Tibial nerve (tissue), 4 donors: ENCODE measurements at places on chromosomes 13 and 19. TPM values are rescaled to one million over a fixed set of nuclear protein-coding genes. Genes with fewer than 3 reads are reported as not detected.

DNA sequence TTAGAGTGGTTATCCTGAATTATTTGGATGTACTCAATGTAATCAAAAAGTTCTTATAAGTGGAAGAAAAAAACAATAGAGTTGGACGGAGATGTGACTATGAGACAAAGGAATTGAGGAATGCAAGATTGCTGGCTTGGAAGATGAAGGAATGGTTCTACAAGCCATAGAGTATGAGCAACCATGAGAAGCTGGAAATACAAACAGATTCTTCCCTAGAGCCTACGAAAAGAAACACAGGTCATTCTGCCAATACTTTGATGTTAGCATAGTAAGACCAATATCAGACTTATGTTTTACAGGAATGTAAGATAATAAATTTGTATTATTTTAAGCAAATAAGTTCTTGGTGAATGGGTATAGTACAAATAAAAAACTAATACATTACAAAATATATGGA lies 249.2 kb downstream of the DIAPH3 start:
- no peak for DNase-seq

GRCh38 chr19:49212016-49212701 lies 54.6 kb downstream of the TRPM4 start:
- DNase-seq = no peak

GRCh38 chr13:44609137-44609536 lies 33.0 kb upstream of the TSC22D1 start:
- DNase-seq = no peak

DNA sequence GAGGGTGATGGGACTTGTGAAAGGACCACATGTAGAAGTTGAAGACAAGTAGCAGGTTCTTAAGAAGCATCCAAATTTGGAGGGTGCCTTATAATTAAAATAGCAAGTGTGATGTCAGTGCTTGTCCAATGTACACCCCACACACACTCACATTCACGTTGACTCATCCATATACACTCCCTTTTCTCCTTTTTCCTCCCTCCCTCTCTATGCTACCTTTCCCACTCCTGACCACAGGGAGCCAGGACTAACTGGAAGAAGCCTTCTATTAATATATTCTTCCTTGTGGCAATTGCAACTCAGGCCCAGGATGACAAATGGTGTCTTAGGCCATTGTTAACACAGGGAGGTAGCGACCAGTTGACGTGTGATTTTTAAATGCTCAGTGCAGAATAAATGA lies 16.3 kb upstream of the GPR183 start:
- DNase-seq = no peak

DNA sequence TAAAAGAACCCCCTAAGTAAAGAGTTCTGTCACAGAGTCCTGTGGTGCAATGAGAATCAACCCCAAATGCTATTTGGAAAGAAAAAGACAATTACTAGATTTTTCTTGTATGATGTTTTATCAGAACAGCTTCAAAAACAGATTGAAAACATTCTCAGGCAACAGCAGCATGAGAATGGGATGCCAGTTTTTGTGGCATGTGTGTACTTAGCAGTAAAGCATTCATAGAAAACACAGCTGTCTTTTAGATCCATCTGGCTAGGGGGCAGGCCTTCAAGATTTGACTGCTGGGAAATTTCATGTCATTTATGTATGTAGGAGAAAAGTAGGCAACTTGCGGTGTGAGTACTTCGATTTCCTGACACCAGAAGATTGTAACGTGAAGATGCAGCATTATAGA lies 170.5 kb upstream of the HTR2A start:
- no peak for DNase-seq

DNA sequence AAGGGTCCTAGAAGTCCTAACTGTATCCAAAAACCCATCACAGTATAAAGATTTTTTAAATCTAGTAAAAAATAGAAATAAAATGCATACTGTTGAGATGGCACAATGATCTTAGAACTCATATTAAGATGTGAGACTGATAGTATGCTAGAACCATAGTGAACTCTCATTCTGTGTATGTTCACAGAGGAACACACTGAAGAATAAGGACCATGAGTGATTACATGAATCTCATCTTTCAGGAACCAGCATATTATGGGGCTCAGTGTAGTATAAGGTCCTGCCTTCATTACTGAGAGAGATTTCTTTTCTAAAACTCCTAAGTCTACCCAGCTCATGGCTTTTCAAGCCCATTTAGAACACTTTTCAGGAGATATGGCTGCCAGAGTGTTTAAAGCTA lies 59.8 kb upstream of the RFC3 start:
- no peak for DNase-seq

GRCh38 chr13:40047322-40047771 lies 391.9 kb downstream of the COG6 start:
- DNase-seq = no peak

DNA sequence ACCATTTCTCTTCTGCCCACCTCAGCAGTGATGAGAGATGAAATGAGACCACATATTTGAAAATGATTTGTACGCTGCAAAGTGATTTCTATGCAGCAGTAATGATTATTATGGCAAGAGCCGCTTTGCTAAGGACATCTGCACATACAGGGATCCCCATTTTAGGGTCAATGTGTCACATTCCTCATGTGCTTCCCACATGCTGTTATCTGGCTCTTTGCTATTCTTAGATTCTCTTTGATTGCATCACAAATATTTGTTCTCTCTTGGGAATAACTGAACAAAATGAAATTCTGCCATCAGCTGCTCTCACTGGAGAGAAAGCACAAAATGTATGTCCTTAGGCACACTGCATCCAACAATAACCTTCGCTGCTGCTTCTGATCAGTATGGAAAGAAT lies 209.5 kb upstream of the IPO5 start:
- DNase-seq = no peak

DNA sequence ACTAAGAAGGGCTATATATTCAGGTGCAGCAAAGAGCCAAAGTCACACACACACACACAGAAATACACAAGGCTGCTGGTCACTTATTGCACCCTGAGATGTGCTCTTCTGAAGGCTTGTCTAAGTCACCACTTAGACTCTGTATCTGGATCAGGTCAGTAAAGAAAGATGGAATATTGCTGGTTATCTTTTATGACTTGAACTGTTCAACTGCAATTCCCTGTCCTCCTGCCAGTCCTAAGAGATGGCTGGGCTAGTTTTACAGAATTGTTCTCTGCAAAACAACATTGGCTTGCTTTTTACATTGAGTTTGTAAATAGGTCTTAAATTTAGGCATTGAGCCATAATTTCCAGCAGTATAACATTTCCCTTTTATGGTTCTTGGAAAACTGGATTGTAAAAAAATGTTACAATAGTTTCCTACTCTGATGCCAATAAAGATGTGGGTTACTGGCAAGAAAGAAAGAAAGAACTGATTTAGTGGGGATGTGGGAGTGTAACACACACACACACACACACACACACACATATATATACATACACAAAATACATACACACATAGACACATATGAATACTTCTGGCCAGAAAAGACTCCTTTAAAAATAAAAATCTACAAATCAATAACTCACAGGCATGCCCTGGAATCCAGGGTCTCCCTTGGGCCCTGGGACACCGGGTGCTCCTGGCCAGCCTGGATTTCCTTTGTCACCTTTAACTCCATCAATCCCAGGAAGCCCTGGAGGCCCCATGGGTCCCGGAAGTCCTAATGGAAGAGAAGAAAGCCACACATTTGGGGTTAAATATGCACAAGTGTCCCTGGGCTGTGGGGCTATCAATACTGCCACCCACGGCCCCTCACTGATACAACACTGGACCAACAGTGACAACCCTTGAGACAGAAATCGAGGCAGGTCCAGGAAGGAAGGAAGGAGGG lies 137.7 kb downstream of the COL4A1 start:
- no peak for DNase-seq

DNA sequence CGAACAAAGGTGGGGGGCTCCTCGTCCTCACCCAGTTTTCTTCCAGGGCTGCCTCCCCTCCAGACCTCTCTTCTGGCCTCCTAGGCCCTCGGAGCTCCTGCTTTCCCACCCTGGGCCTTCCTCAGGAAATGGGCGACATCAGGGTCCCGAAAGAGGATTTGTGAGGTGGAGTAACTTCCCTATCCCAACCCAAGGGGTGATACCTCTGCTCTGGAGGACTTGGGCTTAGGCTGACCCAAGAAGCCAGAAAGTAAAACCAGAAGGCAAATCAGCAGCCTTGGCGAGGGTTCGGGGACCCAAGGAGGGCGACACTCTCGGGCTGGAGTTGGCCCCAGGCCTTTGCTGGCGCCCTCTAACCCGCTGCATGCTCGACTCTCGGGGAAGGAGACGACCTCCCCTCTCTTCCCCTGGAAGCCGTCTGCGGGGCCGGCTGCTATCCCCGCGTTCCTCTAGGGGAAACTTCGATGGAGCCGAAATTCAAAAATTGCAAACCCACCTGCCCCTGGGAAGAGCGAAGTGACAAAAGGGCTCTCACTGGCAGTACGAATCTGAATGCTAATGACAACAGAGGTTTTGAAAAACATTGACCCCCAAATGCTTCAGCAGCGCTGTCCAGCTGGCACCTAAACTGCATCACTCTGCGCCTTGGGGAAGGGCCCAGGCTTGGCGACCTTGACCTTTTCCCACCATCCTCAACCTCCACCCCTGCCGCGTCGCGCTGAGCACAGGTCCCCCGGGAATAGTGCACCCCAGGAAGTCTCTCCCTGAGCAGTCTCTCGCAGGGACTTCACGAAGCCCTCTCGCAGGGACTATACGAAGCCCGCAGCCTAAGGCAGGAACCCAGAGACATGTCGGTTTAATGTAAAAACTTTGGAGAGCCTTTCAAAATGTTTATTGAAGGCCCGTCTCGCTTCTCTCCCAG lies 2.4 kb downstream of the PDX1 start:
- DNase-seq = no peak

DNA sequence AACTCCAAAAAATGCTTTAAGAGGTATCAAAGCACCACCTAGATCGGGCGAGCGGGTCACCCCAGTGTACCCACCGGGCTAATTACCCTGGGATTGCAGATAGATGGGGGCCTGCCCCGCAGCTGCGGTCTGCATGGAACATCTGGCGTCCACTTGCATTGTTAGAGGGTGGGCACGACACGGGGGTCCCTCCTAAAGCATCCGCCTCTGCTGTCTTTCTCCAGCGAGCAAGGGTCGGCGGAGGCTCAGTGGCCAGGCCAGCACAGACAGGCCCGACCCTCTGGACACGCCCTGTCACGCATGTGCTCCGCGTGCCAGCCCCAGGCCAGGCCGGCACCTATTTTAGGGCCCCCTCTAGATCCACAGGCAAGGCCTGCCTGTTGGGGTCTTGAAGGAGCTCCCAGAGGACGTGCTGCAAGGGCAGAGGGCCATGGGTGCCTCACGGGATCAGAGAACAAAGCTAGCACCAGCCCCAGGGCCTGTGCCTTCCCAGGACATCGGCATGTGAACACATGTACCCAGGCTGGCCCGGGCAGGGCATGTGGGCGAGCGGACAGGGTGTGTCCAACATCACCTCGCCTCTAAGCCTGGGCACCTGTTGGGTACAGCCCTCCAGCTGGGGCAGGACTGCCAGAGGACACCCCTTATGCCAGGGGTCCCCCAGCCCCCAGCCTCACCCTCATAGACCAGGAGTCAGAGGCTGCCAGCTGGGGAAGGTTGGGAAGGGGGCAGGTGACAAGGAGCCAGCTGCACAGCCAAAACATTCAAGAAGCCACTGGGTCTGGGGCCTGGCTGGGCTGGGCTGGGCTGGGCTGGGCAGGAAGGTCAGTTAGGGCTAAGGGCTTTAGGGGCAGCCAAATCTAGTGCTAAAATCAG lies 35.6 kb upstream of the NANOS3 start:
- peak; percentile 42 for DNase-seq

DNA sequence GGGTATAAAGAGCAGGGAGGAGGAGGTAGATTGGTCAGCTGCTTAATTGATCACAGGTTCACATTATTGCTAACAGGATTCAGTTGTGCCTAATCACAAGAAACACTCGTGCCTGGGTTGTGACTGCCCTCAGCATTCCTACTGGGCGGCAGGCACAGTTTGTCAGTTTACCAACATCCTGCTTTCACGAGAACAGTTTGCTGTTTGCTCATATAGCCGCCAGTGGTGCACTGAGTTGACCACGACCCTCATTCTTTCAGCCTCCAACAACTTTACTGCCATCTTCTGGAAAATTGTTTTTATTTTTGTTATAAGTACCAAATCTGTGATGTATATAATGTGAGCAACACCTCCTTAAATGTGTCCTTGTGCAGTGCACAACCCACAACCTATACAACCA lies 16.2 kb upstream of the IFT88 start:
- no peak for DNase-seq

DNA sequence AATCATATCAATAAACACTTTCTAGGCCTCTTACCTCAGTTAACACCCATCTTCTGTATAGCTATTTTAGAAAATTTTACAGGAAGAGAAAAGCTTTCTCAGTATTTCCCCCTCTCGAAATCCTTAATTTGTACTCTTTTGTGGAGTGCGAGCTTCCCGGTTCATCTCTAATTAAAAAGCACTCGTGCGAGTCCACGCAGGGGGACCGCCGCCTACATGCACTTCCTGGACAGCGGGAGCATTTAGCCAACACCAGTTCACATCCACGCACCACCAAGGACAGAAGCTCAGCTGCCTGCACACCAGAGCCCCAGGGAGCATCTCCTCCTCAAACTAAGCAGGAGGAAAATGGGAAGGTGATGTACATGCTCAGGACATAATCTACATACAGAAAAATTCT lies 60.0 kb downstream of the RASA3 start:
- peak; percentile 9 for DNase-seq

DNA sequence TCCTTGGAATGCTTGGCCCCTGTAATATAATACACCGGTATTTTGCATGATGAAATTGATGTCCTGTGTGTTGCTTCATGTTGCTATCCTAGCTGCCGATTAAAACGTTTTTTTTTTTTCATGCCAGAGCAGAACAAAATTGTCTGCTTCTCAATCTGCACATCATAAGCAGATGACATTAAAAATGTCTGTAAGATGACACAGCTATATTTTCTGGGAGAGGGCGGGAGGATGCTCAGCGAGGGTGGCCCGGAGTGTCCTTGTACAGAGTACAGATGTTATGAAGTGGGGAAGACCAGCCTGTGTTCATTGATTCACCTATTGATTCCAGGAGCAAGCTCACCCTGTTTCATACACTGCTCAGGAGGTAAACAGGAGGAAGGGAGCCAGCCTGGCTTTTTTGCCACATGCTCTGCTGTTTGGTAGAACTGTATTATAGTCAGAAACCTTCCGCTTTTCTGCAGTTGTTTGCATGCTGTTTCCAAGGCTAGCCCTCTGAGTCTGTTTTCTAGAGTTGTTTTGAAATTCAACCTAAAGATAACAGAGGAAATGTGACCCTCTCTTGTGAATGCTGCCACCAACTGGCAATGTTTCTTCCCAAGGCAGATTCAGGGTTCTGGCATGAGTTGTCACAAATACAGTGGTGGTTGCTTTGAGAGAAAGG lies 4.7 kb upstream of the IRS2 start:
- DNase-seq = no peak

GRCh38 chr13:35225159-35225558 lies 251.3 kb downstream of the MAB21L1 start:
- no peak for DNase-seq

- DNase-seq = no peak
These were observed 127.9 kb downstream of the DIAPH3 start for GRCh38 chr13:60035874-60036273.

- no peak for DNase-seq
These were observed 50.5 kb downstream of the RFC3 start for GRCh38 chr13:33868343-33868994.

Gene PIN1
- 91.3 TPM for total RNA-seq

Gene FXYD3
- 33.9 TPM for total RNA-seq

Gene CYP4F8
- not detected for total RNA-seq

Gene KIR2DL4
- not detected for total RNA-seq

Gene MED26
- total RNA-seq = 14.2 TPM

Gene ZNF723
- total RNA-seq = not detected

Gene SYT3
- not detected for total RNA-seq

Gene CGB1
- total RNA-seq = not detected
